RCC 7860 (cell line): ENCODE measurements at places on chromosomes 4 and X.

- DNase-seq = no peak
These were observed 94.3 kb downstream of the SH2D1A start for GRCh38 chrX:124440695-124441094.

DNA sequence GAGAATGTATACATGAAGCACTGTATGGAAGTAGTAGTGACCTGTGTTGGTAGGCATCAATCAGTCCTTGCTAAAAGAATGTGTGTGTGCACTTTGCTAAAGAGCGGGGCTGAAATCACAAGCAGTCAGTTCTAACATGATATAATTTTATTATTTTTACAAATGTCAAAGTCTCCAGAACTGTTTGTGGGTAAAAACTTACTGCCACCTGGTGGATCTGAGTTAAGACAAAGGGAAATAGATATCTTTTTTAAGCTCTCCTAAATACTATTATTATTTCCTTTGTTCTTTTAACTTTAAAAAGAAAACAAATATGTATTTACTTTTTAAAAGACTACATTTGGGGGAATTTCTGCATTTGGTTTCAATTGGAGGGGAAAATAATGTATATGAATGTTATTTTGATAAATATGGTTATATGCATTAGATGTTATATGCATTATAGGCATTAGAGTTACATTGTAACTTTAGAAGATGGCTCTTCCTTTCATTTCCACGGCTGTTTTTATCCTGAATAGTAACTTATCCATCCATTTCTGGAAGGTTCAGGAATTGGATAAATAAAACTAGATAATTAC lies 7.8 kb upstream of the CLOCK start:
- peak; percentile 25 for DNase-seq

GRCh38 chrX:131235768-131236545 lies 53.1 kb downstream of the IGSF1 start:
- no peak for DNase-seq

DNA sequence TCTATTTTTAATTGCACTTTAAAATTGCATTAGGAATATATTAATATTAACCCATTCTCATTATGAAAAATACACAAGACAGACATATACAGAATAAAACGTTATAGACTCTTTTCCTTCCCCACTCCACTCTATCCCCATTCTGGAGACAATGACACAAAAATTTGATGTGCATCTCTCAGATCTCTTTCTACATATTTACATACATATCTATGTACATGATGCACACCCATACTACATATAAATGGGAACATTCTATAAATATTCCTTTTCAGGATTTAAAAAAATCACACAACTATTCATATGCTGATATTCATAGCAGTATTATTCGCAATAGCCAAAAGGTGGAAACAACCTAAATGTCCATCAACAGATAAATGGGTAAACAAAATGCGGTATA lies 2.4 kb upstream of the CXorf66 start:
- DNase-seq = no peak

DNA sequence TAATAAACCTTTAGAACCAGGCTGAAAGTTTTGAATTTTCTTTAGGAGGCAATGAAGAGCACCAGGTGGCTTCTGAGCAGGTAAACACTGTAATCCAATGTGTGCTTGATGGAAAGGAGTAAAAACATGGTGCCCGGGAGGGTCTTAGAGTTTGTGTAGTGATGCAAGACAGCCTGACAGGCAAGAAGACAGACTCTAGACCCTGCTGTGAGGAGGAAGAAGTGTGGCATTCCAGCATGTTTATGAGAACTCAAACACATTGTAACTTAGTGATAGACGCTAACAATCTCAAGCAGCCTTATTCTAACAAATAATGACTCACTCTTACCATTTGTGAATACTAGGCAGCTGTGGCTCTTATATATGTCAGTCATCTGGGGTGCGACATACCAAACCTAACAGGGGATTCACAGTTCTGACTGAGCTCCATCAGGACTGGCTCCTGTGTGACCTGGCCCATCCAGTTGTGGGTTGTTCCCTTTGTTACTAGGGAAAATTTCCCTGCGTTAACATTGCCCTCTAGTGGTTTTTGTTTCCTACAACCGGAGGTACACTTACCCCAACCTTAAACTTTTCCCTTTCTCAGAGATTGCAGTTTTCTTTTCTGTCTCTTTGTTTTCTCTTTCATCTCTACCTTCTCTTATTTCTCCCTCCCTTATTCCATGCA lies 53.8 kb downstream of the VSIG4 start:
- peak; percentile 15 for DNase-seq

DNA sequence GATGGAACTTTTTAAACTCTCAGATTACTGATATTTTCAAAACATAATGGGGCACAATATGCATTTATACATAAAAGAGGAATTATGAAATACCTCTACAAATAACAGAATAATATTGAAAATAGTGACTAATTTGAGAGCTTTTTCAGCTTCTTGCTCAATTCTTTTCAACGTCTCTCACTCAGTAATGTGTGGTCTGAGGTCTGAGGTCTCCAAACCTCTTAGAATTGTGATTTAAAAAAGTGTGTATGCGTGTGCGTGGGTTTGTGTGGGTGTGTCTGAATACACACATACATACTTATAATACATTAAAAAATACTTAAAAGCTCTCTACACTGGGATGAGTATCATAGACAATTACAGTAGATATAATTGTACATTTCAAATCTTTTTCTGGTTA lies 7.9 kb downstream of the NDNF start:
- DNase-seq = no peak

- no peak for DNase-seq
These were observed 119.5 kb upstream of the CHRDL1 start for GRCh38 chrX:110915111-110915510.
